ENCODE measurements at places on chromosomes 12 and 14.
A peak's percentile ranks its signal among the peaks of the same experiment; 100 is the strongest.

DNA sequence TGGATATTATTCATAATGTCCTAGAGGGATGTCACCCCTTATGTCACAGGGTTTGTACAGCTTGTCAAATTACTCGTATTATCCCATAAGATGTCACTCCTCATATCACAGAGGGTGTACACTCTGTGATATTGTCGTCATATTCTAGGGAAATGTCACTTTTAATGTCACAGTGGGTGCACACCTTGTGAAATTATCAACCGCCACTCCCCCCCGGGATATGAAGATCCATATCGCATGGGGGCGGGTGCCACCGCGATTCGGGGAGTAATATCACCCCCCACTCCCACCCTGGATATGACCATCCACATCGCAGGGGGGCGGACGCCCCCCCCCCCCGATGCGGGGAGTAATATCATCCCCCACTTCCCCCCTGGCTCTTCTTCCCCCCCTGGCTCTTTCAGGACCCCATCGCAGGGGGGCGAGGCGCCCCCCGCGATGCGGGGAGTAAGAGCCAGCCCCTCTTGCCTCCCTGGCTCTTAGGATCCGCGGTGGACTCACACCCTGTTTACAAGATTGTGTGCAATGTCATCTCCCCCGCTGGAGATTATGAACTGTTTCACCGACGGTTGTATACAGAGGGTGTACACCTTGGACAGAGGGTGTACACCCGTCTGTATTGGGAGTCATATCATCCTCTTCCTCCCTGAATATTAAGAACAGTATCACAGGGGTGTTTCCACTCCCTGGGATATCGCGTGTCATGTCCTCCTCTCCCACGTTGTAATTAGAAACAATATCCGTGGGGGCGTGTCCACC lies 92.8 kb downstream of the FRMD6 start:
- DNase-seq = no peak

GRCh38 chr12:20211541-20211940 lies 156.8 kb upstream of the PDE3A start:
- no peak for DNase-seq

- DNase-seq = no peak
Observed at GRCh38 chr14:99270458-99271220, 1.4 kb downstream of the BCL11B start.

GRCh38 chr12:64742416-64742815 lies 16.8 kb downstream of the GNS start:
- no peak for DNase-seq

- DNase-seq = no peak
Observed at GRCh38 chr14:65877624-65878023, 465.1 kb downstream of the FUT8 start.

- no peak for DNase-seq
Observed at GRCh38 chr14:76227450-76228050, 75.8 kb downstream of the GPATCH2L start.

- DNase-seq = no peak
Observed at GRCh38 chr14:53003776-53004175, 52.9 kb upstream of the FERMT2 start.

DNA sequence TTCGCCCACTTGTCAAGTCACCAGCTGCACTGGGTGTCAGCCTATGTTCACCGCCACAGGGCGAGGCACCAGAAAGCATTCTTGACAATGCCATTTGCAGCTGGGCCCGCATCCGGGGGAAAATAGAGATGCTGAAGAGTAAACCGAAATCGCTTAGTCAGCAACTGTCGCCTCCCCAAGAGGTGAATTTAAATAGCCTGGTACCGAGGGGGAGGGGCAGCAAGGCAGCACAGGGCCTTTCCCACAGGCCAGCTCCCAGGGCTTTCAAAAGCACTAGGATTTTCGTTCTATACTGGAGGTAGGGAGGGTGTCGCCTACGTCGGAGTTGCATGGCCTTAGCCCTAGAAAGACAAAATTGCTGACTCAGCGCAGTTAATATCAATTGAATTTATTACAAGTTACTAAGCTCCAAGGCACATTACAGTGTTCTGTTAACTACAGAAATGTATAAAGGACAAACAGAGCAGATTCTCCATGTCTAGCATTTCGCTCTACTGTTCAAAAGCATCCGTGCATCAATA lies 4.3 kb downstream of the IRF2BPL start:
- DNase-seq = no peak

DNA sequence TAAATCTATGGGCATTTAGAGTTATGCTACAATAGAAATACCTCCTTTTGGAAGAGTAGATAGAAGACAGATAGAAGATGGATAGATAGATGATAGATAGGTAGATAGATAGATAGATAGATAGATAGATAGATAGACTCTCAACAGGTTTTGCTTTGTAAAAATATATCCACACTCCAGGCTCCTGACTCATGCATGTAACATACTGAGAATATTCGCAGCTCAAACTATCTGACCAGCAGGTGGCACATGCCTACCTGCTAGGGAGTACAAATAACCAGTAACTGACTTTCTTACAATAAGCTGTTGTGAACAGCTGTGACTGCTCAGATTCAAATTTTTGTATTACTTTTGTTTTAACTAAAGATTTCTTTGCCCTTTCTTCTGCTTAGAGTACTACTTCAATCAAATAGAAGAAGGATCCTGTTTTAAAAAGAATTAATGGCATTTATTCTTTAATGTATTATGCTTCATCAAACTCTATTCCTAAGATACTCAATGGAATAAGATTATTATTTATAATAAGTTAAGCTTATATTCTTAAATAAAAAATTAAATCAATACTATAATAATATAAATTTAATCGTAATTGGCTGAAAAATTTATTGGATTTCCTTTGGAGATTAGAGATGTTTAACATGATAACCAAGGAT lies 15.8 kb upstream of the CPNE8 start:
- DNase-seq = peak; percentile 58

- no peak for DNase-seq
Observed at GRCh38 chr12:128789356-128789929, 34.3 kb downstream of the SLC15A4 start.

DNA sequence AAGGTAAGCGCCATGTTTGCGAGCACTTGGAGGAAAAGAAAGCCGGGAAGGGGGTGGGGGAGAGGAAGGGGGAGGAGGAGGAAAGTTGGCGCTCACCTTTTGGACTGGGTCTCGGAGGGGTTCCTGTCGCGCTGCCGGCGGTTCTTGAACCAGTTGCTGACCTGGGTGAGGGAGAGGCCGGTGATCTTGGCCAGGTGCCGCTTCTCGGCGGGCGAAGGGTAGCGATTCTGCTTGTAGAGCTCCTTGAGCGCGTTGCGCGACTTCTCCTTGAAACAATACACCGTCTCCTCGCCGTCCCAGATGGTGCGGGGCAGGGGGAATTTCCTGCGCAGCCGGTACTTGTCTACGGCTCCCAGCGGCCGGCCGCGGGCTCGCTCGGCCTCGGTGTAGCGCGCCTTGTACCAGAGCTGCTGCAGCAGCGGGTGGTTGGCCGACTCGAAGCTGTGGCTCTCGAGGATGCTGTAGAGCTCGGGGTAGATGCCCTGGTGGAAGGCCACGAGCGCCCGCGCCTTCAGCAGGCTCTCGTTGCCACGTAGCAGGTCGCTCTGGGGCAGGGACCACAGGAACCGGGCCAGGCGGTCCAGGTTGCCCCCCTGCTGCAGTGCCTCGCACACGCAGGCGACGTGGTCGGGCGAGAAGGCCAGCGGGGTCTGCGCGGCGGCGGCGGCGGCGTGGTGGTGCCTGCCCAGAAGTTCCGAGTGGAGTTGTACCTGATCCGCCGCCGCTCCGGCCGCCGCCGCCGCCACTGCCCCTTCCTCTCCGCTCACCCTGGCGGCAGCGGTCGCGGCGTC lies 840 bp downstream of the SIX4 start:
- DNase-seq = no peak

DNA sequence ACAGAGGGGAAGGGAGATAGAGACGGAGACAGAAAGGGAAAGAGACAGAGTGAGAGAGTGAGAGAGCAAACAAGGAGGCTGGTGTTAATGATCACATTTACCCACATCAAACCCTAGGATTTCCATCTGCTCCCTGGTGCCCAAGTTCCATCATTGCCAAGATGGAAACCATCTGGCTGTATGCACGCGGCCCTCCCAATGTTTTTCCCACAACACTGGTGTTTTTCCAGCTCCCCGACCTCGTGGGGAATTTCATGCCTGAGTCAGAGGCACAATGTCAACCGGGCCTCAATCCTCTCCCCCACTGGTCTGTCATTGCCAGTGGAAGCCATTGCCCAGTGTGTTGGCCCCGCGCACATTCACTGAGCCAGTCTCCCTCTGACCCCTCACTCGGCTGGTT lies 19.9 kb upstream of the BDKRB2 start:
- DNase-seq = no peak

- no peak for DNase-seq
Observed at GRCh38 chr12:121793440-121793837, at the start of gene RHOF. Gene RHOF (minus strand): TSS chr12:121793688. CDS start chr12:121793633, 55 bp downstream.

DNA sequence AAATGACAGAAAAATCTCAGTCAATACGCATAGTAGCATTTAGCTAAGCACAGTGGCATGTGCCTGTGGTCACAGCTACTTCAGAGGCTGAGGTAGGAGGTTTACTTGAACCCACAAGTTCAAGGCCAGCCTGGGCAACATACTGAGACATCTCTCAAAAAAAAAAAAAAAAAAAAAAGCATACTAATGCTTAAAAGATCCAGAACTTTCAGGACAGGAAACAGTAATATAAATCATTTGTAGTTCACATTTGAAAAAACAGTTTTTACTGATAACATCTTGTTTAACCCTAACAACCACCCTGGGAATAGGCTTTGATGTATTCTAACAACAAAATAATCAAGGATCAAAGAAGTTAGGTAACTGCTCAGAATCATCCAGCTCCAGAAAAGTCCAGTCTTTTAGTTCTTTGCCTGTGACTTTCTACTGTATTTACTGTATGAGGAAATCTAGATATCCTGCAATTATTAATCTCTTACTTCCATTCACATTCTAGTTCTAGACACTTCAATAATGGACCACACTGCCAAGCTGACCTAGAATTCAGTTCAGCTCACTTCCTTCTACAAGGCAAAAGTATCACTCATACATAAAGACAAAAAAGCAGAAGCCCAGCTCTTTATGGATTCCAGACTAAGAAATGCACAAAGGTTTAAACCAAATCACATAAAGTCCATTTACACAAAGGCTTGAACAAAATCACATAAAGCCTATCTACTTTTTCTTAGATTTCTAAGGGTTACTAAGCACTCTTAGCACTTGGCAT lies 28.5 kb downstream of the PAWR start:
- DNase-seq = no peak

DNA sequence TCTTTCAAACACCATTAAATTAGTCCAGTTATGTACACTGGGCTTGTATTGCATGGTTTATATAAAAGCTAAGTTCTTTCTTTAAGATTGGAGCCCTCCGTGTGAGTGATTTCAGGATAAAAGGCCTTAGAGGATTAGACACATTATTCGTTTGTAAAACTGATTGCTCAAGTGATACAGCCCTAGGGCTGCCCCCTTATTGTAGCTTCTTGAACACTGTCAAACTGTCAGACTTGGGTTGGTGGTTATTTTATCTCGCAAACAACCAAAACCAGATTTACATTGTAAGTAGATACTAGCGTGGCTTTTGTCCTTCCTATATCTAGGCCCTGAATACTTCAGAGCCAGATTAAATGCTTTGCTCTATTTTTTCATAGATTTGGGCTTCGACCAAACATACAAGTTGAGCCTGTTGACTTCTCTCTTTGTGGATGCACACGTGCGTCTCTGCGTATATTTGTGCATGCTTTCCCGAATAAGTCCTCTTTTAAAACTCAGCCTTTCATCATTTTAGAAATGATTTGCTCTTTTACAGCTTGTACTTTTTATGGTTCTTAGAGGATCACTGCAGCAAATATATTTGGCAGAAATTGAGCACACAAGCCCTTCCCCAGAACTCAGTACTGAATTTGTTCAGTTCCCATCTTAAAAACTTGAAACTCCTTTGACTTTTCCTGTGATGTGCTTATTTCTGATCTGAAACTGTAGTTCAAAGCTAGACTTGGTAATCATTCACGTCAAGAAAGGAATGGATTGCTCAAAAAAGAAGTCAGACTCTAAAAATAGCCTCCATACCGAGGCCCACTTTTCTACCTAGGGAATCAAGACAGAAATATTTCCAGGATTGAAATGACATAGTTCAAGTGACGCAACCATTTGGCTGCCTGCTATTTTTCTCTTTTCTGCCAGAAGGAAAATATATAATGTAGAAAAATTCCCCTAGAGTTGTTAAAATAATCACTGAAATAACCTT lies 129.5 kb downstream of the ETV6 start:
- no peak for DNase-seq

- DNase-seq = peak; percentile 39
Observed at GRCh38 chr14:63573581-63573980, 30.4 kb upstream of the PPP2R5E start.

GRCh38 chr12:127888943-127889719 lies 377.8 kb upstream of the TMEM132C start:
- DNase-seq = no peak
